Occipital lobe (tissue), 3 donors: ENCODE measurements at places on chromosomes 16 and 17. TPM values are rescaled to one million over a fixed set of nuclear protein-coding genes. Genes with fewer than 3 reads are reported as not detected.

GRCh38 chr17:43769426-43769825, 9.4 kb downstream of the DUSP3 start:
- no peak for DNase-seq

GRCh38 chr17:21842332-21843317, 150.3 kb downstream of the KCNJ18 start:
- DNase-seq, result no peak

DNA sequence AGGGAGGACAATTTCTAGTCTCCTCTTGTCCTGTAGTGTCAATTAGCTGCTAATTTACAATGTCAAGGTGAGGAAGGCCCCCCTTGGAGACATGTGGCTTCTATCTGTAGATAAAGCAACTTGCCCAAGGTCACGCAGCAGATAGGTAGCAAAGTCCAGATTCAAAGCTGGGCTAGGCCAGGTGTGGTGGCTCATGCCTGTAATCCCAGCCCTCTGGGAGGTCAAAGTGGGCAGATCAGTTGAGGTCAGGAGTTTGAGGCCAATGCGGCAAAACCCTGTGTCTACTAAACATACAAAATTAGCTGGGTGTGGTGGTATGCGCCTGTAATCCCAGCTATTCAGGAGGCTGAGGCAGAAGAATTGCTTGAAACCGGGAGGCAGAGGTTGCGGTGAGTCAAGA, 11.1 kb downstream of the TRPV3 start:
- DNase-seq, result no peak

- DNase-seq, result no peak
Observed at GRCh38 chr17:55584055-55584685, 72.9 kb upstream of the SMIM36 start.

DNA sequence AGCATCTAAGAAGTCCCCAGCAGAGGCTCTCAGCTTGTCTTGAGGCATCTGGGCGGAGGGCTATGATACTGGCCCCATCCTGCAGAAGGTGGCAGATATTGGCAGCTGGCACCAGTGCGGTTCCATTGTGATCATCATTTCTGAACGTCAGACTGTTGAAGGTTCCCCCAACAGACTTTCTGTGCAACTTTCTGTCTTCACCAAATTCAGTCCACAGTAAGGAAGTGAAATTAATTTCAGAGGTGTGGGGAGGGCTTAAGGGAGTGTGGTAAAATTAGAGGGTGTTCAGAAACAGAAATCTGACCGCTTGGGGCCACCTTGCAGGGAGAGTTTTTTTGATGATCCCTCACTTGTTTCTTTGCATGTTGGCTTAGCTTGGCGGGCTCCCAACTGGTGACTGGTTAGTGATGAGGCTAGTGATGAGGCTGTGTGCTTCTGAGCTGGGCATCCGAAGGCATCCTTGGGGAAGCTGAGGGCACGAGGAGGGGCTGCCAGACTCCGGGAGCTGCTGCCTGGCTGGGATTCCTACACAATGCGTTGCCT, at the start of gene CIITA:
Gene CIITA, plus strand, starts transcription at position 404 of the 543 bp plus-strand sequence. Its CDS starts 129 bp downstream, at position 533.
- no peak for DNase-seq

DNA sequence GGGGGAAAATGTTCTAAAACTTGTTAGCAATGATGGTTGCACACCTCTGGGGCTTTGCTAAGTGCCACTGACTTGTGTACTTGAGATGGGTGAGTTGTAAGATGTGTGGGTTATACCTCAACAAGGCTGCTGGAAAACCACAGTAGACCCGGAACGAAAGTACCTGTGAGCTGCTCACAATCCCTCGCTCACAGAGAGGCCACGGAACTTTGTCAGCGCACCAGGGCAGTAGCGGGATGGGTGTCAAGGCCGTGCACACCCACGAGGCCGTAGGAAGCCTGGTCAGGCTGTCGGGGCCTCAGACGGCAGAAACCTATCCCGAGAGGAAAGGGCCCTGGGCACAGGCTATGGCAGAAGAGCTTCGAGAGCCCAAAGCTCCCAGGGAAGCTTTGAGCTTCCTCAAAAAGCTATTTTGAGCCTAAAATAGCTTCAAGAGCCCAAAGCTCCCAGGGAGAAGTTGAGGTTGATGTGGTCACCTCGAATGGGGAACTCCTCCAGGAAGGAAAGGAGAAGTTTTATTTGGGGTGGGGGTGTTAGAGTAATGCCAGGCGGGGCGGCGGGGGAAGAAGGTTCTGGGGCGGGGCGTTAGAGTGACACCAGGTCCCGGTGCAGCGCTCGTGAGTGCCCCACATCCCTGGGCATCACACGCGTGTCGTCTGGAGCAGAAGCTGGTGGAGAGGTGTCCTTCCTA, 19.0 kb downstream of the CBFA2T3 start:
- no peak for DNase-seq

DNA sequence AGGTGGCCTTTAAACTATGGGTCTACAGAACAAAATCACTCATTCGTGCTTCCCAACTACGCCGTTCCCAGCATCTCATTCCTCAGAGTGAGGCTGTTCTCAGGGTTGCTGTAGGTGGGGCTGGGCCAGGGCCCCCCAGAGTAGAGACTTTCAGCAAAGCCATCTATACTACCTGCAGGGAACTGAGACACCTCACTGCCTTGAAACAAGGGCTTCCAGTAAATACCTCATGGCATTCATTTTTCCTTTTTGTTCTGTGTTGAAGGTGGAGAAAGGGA, 4.2 kb upstream of the SDK2 start:
- no peak for DNase-seq

- no peak for DNase-seq
Observed at GRCh38 chr17:20967776-20968175, 75.0 kb downstream of the USP22 start.

- DNase-seq, result no peak
Observed at GRCh38 chr17:41439375-41439774, 1.4 kb downstream of the KRT38 start.

DNA sequence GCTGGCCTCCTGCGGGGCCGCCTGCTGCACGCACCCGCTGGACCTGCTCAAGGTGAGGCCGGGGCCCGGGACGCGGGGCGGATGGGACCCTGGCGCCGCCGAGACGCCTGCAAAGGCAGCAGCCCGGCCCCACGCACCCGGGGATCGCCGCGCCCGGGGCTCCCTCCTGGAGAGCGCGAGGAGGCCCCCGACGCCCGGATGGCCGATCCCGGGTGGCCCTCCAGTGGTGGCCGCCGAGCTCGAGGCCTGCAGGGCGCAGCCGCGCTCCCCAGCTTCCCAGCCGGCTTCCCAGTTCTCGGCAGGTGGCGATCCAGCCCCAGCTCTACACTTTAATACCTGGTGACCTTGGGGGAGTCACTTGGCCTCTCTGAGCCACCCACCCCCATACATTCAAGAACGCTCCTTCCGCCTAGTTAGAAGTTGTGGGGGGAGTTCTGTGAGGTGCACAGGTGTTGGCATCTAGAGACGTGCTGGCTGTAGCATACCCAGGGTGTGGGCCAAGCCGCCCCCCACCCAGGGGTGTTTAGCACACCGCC, 452 bp downstream of the SLC25A10 start:
- no peak for DNase-seq

DNA sequence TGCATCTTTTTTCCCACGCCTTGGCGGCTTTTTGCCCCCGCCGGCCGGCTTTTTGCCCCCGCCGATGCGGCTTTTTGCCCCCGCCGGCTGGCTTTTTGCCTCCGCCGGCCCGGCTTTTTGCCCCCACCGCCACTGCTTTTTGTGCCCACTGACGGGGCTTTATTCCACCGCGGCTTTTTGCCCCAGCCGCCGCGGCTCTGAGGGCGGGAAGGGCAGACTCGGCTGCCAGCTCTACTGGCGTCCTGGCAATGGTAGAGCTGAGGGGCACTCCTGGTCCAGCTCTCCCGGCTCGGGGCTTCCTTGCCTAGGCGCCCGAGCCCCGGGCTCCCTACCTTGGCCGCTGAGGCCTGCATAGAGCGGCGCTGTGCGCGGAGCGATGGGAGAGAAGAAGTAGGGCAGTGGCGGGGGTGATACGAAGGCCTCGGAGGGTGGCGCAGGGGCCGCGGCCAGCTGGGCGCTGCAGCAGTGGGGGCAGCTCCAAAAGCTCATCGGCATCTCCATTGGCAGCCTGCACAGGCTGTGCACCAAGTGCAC, 591.4 kb downstream of the TP53TG3F start:
- DNase-seq, result no peak

DNA sequence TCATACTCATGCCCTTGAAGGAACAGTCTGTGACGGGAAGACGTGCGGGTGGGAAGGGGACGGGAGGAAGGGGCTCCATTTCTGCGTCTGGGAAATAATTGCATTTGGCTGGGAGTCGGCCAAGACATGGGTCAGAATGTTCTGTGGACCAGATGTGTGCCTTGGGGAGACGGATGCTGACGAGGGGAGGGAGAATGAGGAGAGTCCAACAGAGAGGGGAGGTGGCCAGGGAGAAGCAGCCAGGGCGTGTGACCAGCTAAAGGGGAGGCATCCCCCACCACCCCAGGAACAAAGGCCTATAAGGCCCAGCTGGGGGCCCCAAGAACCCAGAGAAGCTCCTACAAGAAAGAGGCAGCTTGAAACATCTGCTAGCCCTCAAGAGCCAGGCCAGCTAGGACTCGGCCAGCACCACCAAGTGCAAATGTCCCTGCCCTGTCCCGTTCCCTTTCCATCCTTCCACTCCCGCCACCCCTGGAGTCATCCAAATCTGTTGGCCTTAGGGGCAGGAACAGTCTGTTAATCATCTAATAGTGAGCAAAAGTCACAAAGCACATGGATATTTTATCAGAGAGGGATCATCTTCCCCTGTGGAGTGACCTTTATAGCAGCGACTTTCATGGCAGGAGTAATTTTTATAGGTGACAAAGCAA, 42.5 kb upstream of the BCO1 start:
- DNase-seq, result no peak

DNA sequence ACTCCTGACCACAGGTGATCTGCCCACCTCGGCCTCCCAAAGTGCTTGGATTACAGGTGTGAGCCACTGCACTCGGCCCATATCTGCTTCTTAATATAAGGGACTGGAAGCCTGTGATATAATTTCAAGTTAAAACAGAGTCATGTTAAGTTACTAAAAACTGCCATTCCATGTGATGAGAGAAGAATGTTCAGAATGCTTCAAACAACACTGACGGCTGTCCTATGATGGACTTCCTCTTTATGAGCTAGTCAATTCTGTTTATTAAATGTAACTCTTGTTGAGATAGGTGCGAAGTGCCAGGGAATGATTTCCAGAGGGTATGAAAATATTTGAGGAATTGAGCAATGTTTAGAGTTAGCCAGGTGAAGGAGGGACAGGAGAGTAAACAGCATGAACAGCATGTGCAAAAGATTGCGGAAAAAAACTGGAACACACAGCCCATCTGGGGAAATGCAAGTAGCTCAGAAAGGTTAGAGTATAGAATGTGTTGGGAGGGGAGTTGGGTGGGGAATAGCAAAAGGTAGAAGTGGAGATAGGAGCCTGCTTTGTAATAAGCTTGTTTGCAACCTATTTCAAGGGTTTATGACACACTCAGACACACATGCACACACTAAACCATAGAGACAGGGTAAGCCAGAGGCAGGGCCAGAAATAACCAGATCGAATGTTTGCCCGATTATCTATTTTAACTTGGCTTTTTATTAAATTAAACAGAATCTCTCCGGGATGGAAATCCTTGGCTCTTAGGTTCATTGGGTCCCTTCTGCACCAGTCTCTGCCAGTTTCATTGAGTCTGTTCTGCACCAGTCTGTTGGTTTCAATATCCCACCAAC, 135.6 kb upstream of the COX10 start:
- DNase-seq, result no peak

GRCh38 chr17:78798695-78799559, 16.9 kb upstream of the CYTH1 start:
- no peak for DNase-seq

DNA sequence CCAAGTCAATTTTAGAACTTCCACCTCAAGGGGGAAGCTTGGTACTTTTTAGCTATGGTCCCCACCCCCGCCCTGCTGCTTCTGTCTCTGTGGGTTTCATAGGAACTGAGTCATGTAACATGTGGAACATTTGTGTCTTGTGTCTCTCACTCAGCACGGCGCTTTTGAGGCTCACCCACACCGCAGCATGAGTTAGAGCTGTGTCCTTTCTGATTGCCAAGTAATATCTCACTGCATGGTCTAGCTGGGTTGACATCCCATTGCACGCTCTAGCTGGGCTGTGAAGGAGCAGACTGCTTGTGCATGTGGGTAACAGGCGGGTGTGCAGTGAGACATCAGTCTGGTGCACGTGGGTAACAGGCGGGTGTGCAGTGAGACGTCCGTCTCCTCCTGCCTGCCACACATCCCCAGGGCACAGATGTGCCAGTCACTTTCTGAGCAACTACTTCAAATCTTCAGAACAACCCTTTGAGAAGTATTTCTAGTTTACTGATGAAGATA, 26.4 kb upstream of the SLC7A5 start:
- peak; percentile 55 for DNase-seq

GRCh38 chr17:36750316-36750885, 149.0 kb downstream of the MRM1 start:
- DNase-seq, result no peak

DNA sequence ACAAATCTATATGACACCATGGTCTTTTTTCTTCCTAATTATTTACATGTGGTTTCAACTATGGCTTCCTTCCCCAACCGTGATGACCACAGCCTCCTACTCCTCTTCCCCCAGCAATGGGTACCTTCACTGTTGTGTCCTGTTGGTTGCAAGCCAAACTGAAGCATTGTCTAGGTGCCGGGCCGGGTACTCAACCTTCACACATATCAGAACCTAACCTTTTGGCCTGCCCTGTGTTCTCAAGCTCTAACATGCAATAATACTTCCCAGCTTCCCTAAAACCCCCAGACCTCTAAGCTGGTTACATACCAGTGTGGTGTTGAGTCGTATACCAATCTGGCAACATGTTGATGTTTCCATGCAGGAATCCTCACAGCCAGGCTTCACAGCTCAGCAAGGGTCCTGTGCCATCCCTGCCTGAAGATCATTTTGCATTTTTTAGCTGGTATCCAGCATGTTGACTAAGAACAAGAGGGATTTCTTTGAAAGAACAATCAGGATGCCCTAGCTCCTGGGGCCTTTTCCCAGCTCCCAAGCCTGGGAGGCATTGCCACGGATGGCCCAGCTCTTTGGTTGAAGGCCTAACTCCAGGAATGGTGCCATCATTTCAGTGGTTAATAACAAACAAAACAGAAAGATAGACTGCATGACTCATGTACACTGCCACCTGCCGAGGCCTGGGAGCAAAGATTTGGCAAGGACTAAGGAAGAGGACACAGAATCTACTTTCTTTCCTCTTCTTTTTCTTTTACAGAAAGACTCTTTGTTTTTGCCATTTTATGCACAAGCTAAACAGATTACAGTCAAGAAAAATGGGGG, 373.7 kb upstream of the SALL1 start:
- DNase-seq, result peak; percentile 7

GRCh38 chr17:1398028-1398427, 2.0 kb downstream of the YWHAE start:
- no peak for DNase-seq

TERB1 gene
- total RNA-seq, result 0.31 TPM

LSM12 gene
- total RNA-seq, result 22.8 TPM

CRYBA1 gene
- total RNA-seq, result not detected

MT1A gene
- total RNA-seq, result not detected

WDR59 gene
- total RNA-seq, result 18.7 TPM

MEFV gene
- 0.47 TPM for total RNA-seq

PRDM7 gene
- total RNA-seq, result not detected

ST6GALNAC2 gene
- total RNA-seq, result not detected

GNAO1 gene
- 48.0 TPM for total RNA-seq

ESRP2 gene
- not detected for total RNA-seq

GRAPL gene
- not detected for total RNA-seq

C16orf90 gene
- total RNA-seq, result not detected

TMIGD1 gene
- not detected for total RNA-seq

CNTNAP1 gene
- total RNA-seq, result 7.5 TPM

SULT1A4 gene
- 0.94 TPM for total RNA-seq

UTS2R gene
- total RNA-seq, result not detected

MYH3 gene
- 1.4 TPM for total RNA-seq

HEATR3 gene
- total RNA-seq, result 35.2 TPM
